Ovary (tissue), 10 donors: ENCODE measurements at places on chromosomes 5 and 9.

DNA sequence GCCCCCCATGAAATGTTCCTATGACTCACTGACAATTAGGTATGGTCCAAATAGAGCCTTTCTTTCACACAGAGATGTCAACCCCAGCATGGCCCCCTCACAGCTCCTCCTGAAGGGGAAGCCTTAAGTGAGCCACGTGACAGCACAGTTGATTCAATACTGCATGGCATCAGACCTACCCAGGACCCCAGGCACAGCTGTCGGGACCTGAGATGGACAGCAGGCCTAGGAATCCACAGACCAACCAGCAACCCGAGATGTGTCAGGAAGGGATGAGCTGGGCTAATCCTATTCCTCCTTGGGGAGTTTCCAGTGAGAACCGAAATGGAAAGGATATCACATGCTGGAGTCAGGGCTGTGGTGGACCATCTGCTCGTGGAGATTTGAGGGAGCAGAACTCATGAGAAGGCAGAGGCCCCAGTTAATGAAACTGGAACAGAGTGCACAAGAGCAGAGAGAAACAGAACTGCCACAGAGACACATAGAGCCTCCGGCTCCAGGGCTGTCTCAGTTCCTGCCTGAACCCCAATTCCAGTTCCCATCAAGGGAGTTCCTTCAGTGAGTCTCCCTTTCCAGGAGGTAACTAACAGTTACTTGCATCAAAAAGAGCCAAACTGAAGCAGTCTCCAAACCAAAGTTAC is 42.1 kb upstream of the SMIM23 start:
- no peak for DNase-seq
- no peaks in the 10 kb centered on the region for H3K36me3 ChIP-seq
- H3K4me1 ChIP-seq = no peaks in the 10 kb centered on the region
- no peaks in the 10 kb centered on the region for H3K27me3 ChIP-seq
- no peak overlapping the region for H3K4me3 ChIP-seq

- H3K36me3 ChIP-seq = no peaks in the 10 kb centered on the region
- no peak overlapping the region for H3K27ac ChIP-seq
- DNase-seq = no peak
- no peaks in the 10 kb centered on the region for H3K27me3 ChIP-seq
Measured at GRCh38 chr9:110900456-110900855, 137.8 kb downstream of the LPAR1 start.

DNA sequence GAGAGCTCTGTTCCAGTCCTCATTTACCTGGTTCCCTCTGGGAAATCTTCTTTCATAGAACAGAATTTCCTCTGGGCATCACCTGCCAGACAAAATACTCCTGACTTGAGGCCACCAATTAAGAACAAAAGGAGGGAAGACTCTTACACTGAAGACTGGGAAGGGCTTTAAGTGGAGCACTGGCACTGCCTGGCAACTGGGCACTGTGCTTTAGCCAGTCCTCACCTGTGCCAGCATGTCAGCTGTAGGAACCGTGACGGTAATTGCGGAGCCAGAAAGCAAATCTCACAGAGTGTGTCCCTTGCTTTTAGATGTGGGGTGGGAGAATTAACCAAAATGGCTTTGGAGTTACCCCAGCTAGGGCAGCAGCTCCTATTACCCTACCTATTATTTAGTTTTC is 40.6 kb downstream of the FAM219A start:
- no peak overlapping the region for H3K27ac ChIP-seq
- H3K36me3 ChIP-seq = no peaks in the 10 kb centered on the region
- H3K4me1 ChIP-seq = no peaks in the 10 kb centered on the region
- DNase-seq = no peak
- no peak overlapping the region for H3K4me3 ChIP-seq
- no peaks in the 10 kb centered on the region for H3K27me3 ChIP-seq

DNA sequence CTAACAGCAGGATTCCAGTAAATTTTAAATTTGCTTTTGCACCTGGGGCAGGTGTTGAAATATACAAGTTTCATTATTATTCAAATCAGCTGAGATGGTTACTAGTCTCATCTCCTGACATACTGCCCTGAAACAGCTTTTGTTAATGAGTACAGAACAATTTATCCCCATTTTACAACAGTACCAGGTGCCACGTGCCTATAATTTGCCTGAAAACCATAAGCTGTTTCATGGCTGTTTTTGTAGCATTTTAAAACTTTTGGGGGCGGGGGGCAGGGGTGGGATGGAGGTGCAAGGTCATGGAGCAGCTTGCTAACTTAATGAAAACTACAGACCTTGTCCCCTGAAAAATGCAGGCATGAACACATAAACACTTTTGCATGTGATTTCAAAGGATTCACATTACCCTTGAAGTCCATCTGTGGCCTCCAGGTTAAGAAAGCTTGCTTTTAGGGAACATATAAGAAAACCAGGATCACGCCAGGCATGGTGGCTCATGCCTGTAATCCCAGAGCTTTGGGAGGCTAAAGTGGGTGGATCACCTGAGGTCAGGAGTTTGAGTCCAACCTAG is 42.1 kb downstream of the TIMD4 start:
- H3K27ac ChIP-seq = no peak overlapping the region
- H3K4me3 ChIP-seq = no peak overlapping the region
- no peaks in the 10 kb centered on the region for H3K36me3 ChIP-seq
- no peak for DNase-seq

GRCh38 chr5:128667751-128668150 is 129.7 kb upstream of the FBN2 start:
- no peaks in the 10 kb centered on the region for H3K36me3 ChIP-seq
- no peak for DNase-seq
- H3K27me3 ChIP-seq = no peaks in the 10 kb centered on the region
- no peak overlapping the region for H3K4me3 ChIP-seq

GRCh38 chr5:9924614-9925013 is 294.5 kb upstream of the TAS2R1 start:
- no peaks in the 10 kb centered on the region for H3K27me3 ChIP-seq
- no peak overlapping the region for H3K27ac ChIP-seq
- no peaks in the 10 kb centered on the region for H3K36me3 ChIP-seq

GRCh38 chr5:65762234-65762633 is 40.2 kb downstream of the NLN start:
- DNase-seq = no peak
- H3K36me3 ChIP-seq = no peaks in the 10 kb centered on the region
- H3K4me1 ChIP-seq = no peaks in the 10 kb centered on the region
- no peak overlapping the region for H3K4me3 ChIP-seq

- H3K36me3 ChIP-seq = no peaks in the 10 kb centered on the region
- H3K27ac ChIP-seq = no peak overlapping the region
- no peaks in the 10 kb centered on the region for H3K27me3 ChIP-seq
- DNase-seq = no peak
Measured at GRCh38 chr5:133664422-133664821, 52.1 kb upstream of the FSTL4 start.

DNA sequence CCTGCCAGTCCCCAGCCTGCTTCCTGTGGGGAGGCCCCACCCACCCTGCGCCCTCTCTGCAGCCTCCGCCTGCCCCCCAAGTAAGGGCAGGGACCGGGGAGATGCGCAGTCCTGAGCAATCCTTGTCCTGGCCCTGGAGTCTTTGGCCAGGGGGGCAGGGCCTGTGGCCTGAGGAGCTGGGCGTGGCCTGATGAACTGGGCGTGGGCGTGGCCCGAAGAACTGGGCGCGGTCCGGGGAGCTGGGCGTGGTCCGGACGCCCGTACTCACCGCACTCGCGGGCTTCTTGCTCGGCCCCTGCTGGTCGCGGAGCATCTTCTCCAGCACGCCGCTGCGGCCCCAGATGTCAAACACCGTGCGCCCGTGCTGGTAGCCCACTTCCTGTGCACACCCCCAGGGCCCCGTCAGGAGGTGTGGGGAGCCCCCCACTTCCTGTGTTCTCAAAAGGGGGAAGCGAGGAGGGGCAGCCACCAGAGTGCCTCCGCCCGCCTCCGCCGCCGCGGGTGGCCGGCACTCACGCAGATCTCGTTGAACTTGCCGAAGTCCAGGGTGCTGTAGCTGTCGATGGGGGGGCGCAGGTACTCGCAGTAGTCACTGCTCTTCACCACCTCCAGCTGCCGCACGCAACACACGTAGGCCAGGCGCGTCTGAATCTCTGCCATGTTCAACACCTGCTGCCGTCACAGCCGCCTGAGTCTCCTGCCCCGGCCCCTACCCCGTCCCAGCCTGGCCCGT is 2.7 kb upstream of the NSMF start:
- no peak overlapping the region for H3K4me3 ChIP-seq
- no peaks in the 10 kb centered on the region for H3K36me3 ChIP-seq
- H3K4me1 ChIP-seq = peaks cover 9% of the 10 kb centered on the region
- DNase-seq = peak; percentile 50

DNA sequence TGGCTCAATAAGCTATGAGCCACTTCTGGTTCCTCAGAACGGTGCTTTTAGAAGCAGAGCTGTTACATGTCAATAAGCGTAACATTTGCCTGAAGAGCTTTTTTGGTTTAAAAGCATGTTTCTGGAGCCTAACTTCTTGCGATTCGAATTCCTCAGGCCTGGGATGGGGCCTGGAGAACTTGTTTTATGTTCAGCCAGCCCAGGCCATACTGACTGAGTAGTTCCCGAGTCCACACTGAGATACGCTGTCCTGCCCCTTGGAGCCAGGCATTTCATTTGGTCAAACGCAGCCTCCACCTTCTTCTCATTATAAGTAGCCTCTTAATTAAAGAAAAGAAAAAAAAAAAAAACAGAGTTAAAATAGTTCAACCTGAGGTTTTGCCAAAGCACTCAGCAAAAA is 260.6 kb upstream of the ANKRD55 start:
- DNase-seq = no peak
- peaks cover 17% of the 10 kb centered on the region for H3K4me1 ChIP-seq
- no peaks in the 10 kb centered on the region for H3K27me3 ChIP-seq

DNA sequence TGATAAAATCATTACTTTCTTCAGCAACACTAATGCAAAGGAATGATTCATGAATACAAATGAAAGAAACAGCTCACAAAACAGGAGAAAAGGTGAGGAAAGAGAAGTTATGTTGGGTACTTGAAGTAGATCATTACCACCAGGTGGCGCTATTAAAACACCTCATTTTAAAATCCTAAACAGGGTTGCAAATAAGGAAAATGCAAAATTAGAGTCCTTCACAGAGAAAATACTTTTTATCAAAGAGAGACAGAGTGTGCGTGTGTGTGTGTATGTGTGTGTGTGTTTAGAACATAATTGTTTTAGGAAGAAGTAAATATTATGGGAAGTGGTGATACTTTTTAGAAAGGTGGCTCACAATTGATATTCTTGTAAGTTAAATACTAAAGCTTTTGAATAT is 49.5 kb upstream of the CD180 start:
- H3K4me3 ChIP-seq = no peak overlapping the region
- H3K27me3 ChIP-seq = no peaks in the 10 kb centered on the region
- peak; percentile 53 for DNase-seq
- no peaks in the 10 kb centered on the region for H3K36me3 ChIP-seq
- H3K27ac ChIP-seq = no peak overlapping the region

- H3K27ac ChIP-seq = no peak overlapping the region
- H3K36me3 ChIP-seq = no peaks in the 10 kb centered on the region
- no peak for DNase-seq
- H3K4me3 ChIP-seq = no peak overlapping the region
- H3K4me1 ChIP-seq = peaks cover 1% of the 10 kb centered on the region
- no peaks in the 10 kb centered on the region for H3K27me3 ChIP-seq
Measured at GRCh38 chr9:79977510-79978197, 405.9 kb downstream of the TLE4 start.
